Stimulated activated CD4-positive, alpha-beta T cell treated with anti-CD3 and anti-CD28 coated beads, Interleukin-4, amount 100 ng/mL, for 1 hour (primary cell): ENCODE measurements at places on chromosomes 7 and 10.

DNA sequence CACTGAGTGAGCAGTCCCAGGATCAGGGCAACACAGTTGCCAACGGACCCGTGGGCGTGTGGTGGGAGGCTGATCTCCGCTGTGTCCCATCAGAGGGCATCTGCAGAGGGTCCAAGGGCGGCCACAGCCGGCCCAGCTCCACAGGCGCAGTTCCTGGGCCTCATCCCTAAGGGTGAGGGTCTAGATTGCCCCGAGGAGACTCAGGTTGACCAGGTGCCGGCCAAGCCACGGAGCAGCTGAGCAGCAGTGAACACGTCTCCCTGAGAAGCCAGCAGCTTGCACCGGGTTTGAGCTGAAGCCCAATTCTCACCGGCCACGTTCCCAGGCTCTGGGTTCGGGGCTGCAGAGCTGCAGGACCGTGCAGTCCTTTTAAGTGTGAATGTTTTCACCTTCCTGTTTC is 58.8 kb upstream of the ADGRA1 start:
- no peak for DNase-seq

DNA sequence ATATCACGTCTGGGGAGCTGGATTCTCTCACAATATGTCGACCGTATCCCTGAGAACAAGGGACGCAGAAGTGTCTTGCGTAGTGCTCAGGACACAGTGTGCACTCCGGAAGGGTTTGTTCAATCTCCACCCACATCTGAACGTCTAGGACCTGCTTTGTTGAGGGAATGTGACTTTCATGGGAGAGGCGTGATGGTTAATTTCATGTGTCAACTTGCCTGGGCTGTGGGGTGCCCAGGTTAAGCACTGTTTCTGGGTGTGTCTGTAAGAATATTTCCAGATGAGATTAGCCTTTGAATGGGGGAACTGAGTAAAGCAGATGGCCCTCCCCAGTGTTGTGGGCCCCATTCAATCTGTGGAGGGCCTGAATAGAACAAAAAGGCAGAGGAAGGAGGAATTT is 80.4 kb upstream of the SFMBT2 start:
- DNase-seq = no peak

DNA sequence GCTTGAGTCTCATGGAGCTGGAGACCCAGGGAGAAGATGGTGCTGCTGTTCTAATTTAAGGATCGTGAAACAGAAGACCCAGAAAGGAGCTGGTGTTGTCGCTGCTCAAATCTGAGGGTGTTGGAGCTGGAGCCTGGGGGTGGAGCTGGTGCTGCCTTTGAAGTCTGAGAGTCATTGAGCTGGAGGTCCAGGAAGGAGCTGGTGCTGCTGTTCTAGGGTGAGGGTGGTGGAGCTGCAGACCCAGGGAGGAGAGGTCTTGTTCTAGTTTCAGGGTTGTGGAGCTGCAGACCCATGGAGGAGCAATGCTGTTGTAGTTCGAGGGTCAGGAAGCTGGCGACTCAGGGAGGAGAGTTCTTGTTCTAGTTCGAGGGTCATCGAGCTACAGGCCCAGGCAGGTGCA is 84.1 kb upstream of the ZNF479 start:
- no peak for DNase-seq

- DNase-seq = no peak
These were observed 3.3 kb downstream of the GATA3 start for GRCh38 chr10:8057636-8058273.

- DNase-seq = no peak
These were observed 12.0 kb downstream of the GET4 start for GRCh38 chr7:888081-889024.
